Gastroesophageal sphincter (tissue), 4 donors: ENCODE measurements at places on chromosomes 6 and 20.

- no peak for ATAC-seq
Measured at GRCh38 chr20:1702328-1702727, 44.7 kb upstream of the SIRPG start.

DNA sequence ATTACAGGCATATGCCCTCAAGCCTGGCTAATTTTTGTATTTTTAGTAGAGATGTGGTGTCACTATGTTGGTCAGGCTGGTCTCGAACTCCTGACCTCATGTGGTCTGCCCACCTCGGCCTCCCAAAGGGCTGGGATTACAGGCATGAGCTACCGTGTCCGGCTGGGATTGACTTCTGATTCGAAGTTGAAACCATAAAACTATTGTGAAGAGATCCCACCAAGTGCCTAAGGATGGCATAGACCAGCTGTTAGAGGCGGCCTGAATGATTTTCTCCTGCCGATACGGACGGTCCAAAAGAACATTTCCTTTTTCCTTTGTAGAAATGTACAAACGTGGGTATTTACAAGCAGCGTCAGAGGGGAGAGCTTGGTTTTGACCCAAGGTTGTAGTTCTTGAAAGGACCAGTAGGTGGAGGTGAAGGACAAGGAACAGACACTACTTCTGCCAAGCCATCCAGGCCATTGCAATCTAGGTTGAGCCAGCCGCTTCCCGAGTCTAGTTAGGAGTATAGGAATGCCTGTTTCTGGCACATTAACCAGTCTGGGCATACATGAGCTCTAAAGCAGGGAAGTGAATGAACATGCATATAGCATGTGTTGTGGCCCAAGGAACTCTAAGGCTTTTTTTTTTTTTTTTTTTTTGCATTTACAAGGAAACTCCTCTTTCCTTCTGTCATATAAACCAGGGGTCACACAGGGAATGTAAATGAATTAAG lies 29.0 kb downstream of the MOCS3 start:
- peak; percentile 95 for ATAC-seq

- no peak for ATAC-seq
Measured at GRCh38 chr6:14583826-14584225, 466.3 kb downstream of the CD83 start.

GRCh38 chr6:75503291-75503690 lies 9.7 kb upstream of the FILIP1 start:
- no peak for ATAC-seq

- ATAC-seq = no peak
Measured at GRCh38 chr6:2784061-2784460, 18.9 kb downstream of the WRNIP1 start.

DNA sequence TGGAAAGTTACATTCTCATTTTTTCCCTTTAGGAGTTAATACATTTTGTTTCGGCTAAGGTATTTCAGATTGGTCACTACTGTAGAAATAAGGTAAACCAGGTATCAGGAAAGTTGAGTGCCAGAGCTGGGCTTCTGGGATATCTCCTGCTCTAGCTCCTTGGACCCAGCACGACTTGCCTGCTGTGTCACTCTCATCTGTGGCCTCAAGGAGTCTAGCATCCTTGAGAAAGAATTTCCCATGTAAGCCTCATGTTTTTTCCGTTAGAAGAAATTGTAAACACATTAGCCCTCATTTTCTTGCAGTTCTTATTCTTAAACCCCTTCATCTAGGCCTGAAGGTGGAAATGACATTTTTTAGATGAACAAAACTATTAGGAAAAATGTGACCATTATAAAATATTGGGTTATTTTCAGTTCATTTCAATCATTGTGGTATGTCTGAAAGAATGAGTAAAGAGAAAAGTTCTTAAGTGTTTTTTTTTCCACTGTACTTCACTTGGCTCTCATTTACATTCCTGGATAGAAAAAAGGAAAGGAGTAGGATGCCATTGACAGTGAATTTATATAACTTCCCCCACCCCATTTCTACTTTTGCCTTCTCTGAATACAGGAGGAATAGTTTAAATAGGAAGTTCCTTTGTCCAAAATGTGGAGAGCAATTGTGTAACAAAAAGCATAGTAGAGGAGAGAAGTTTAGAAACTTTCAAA lies 46.7 kb downstream of the CD2AP start:
- no peak for ATAC-seq

DNA sequence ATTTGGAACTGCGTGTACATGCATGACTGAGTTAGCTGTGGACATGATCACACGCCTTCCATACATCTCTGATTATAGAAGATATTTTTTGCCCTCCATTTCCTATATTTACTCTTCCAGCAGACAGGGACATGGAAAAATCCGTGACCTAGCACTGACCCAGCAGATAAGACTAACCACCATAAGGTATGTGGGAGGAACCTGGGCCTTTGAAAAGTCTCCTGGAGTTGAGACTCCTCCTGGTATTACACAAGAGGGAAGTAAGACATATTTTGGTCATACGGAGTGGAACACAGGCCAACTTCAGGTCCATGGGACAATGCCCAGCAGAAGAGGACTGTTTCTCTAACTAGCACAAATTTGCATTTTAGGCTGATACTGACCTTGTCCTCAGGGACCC lies 13.7 kb upstream of the SIRPB1 start:
- no peak for ATAC-seq
